ENCODE measurements at places on chromosomes 1 and 21.
A peak's percentile ranks its signal among the peaks of the same experiment; 100 is the strongest.

GRCh38 chr1:228325267-228325666, 81.4 kb downstream of the TRIM11 start:
- DNase-seq = no peak

GRCh38 chr21:18832950-18833349, 429.4 kb upstream of the TMPRSS15 start:
- DNase-seq = no peak

DNA sequence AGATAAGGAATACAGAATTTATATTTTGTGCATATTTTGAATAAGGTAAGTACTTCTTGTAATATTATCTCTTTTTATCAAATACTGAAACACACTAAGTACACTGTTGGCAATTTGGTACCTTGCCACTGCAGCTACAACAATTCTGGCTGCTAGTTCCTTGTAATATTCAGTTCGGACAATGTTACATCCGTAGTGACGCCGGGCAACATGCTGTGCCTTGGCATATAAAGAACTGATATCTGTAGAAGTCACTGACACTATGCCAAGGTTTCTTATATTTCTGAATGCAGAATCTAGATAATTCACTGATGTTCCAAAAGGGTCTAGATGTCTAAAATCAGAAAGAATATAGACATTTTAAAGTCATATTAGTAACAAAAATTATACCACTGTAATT, 17.5 kb downstream of the TRMT1L start:
- no peak for DNase-seq

DNA sequence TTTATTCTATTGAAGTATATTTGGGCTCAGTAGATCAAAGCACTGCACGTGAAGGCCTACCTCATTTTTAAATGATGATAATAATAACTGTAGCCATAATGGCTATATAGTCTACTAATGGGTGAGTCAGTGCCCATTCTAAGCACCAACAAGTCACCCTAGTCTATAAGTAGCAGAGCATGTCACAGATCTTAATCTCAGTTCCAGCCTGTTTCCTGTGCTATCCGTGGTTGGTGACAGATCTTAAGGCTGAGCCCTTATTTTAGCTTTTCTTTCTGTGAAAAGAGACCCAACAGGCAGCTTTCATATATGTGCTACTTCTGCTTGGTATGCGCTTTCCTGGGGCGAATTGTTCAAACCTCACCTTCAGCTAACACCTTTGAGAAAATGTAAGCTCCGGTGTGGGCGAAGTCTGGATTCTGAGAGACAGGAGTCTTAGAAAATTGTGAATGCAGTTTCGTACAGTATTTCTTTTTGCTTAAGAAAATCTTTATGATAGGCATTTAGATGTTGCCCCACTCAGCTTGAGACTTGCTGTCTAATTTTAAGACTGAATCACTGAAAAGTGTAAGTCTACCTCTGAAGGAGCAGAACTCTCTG, 59.6 kb downstream of the FMN2 start:
- no peak for DNase-seq

DNA sequence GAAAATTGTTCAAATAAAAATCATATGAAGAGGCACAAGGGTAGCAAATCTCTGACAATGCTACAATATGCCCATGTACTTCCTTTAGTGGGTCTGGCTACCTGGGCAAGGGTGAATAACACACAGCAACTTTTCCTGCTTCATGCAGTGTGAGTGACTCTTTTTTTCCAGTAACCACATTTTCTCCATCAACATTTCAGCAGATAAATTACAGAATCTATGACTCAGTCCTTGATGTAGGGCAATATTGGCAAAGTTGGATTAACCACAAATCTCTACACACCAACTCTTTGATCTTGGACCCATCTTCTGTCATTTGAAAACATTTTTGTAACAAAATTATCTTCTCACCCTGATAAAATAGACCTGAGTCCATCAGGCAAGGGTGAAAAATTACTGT, 31.7 kb downstream of the ERICH3 start:
- no peak for DNase-seq

- DNase-seq = no peak
These were observed 32.7 kb upstream of the CD2 start for GRCh38 chr1:116721451-116722007.

GRCh38 chr1:223363856-223364684, at the start of gene SUSD4:
Gene SUSD4, minus strand, starts transcription at chr1:223364176. Its CDS starts 751 bp downstream, at chr1:223363425.
- peak; percentile 62 for DNase-seq

- DNase-seq = no peak
These were observed 1.5 kb upstream of the GJB3 start for GRCh38 chr1:34779526-34779925.

- DNase-seq = no peak
These were observed 64.3 kb downstream of the TMEM53 start for GRCh38 chr1:44609768-44610526.

DNA sequence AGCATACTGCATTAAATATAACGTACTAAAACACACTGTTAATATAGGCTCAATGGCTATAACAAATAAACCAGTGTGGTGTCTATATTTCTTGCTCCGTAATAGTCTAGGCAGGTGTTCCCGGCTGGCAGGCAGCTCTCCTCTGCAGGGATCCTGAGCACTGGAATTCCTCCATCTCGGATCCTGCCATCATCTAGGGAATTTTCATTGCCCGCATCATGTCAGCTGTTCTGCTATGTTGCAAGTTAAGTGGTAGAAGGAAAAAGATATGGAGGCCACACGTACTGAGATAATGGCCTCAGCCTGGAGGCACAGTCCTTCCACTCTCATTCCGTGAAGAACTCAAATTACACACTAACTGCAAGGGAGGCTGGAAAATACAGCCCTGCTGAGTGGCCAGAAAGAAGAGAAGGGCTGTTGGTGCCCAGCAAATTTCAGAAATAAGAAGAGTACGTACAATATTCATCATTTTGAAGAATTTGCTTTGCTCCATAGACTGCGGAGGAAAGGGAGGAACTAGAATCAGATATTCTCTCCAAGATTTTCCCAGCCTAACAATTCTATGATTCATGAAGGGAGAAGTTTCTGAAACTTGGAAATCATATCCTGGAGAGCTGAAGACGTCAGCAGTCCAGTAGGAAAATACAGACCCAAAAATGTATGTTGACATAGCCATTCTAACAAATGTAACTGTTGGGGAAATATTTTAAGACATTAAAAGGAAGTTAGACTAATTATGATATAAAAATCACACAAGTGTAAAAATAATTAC, 263.3 kb downstream of the MRPL39 start:
- DNase-seq = no peak

DNA sequence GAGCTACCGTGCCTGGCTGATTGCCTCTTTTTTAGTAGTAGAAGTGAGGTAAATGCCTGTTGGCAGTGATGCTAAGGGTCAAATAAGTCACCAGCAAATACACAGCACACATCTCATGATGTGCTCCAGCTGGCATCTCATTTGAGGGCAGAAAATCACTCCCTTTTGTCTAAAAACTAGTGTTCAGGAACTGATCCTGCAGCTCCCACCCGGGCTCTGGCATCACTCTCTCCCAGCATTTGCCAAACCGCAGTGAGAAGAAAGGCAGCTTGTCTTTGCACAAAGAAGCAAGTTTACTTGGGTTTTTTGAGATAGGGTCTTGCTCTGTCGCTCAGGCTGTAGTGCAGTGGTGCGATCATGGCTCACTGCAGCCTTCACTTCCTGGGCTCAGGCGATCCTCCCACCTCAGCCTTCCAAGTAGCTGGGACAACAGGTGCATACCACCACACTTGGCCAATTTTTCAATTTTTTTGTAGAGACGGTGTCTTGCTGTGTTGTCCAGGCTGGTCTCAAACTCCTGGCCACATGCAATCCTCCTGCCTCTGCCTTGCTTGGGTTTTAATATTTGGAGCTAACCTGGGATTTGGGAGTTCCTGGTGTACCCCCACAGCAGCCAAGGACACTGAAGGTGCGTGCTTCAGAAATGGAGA, 4.1 kb downstream of the RBP7 start:
- no peak for DNase-seq

Data from body of pancreas (tissue), 4 donors.